Islet precursor cell (in vitro differentiated cells): ENCODE measurements at places on chromosomes 7 and 10.

DNA sequence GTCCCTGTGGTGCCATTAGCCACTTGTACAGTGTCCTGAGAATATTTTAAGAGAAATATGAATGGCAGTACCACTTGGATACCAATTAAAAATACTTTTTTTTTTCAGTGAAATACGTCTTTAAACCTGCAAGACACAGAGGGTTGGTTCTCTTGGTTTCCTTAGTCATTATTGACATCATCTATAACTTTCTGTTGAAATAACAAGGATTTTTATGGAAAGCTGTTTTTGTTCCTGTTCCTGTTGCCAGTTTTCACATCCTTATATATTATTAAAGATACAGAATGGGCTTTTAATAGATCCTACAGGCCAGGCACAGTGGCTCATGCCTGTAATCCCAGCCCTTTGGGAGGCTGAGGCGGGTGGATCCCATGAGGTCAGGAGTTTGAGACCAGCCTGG is 579.9 kb downstream of the AUTS2 start:
- no peak for DNase-seq

DNA sequence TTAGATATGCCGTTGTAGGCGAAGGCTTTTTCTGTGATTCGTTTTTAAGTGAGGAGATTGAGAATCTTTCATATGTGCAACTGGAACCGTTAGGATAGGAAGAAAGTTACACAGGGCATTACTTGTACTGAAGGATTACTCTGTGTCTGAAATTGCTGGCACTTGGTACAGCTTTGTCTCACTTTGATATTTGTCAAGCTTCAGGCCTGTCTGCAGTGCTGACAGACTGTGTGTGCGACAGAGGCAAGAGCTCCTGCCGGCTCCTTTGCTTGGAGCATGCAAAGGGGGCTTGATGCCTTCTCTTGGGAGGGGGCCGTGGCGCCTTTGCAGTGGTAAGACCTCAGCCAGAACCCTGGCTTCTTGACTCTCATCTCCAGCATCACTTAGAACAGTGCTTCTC is 45.8 kb downstream of the CCNY start:
- no peak for DNase-seq

DNA sequence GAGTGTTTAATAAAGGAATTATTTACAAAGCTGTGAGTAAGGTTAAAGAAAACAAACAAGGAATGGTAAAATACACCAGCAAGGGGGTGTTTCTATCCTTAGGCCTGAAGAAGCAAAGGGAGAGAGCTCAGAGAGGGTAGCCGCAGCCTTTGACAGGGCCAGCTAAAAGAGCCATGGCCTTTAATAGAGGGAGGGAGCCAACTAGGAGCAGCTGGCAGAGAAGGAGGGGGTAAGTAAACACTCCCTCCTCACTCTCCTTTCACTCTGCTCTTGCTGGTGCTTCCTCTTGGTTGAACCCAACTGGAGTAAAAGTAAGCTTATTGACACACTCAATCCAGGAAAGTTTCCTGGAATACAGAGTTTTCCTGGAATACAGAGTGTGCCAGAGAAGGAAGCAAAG is 87.5 kb downstream of the CH25H start:
- DNase-seq = no peak

DNA sequence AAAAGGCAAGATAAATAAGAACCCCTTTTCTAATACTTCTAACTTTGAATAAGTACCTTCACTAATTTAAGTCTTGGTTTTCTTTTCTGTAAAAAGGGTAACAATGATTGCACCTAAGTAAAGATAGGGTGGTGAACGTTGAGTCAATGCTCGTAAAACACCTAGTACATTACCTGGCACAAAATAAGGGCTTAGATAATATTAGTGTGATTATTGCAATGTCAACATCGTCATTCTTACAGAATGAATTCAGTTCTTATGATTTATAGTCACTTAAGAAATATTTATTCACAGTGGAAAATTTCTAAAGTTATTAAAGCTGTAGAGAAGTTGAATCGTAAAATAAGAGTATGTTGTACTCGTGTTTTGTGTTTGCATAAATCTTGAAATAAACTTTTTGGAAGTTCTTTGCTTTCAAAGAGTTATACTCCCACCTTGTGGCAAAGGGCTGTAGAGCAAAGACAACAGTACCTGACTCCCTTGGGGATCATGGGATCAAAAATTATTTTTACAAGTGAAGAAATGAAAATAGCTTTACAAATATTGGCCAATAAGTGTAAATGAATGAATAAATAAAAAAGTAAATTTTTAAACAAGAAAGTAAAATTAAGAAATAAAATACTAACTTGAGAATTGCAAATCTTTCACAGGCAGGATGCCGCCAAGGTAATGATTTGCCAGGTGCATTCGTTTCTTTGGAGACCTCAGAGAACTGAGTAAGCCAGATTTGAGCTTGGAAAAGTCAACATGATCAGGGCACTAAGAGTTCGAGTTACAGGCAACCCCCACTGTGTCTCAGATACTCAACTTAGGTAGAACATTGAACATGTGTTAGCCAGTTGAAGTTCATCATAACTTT is 285.8 kb upstream of the CACNA2D1 start:
- DNase-seq = no peak

- no peak for DNase-seq
These were observed 206.3 kb upstream of the PRSS1 start for GRCh38 chr7:142542942-142543341.

DNA sequence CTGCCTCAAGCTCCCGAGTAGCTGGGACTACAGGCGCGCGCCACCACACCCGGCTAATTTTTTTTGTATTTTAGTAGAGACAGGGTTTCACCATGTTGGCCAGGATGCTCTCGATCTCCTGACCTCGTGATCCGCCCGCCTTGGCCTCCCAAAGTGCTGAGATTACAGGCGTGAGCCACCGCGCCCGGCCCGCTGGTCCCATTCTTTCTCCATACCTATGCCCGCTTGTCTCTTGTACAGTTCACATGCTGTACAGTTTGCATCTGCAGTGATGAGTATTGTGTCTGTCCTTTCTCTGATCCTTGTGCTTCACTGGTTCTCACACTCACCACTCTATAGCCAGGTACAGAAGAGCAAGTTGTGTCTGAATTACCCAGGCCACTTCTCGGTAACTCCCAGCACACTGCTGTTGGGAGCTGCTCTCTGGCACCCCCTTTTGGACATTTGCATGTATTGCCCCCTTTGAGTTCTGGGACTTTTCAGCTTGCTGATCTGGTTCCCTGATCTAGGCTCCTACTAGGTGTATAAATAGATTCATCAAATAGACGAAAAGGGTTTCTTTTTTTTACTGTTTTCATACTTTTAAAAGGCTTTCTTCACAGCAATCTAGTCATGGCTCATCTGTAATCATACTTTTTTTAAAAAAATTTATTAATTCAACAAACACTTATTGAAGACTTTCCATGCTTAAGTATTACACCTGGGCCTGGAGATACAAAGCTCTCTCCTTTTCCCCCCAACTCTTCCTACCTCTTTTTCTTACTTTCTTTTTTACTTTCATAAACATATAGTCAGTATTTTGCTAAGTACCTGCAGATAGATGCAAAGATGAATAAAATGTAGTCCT is 53.5 kb downstream of the AOAH start:
- DNase-seq = peak; percentile 79

- DNase-seq = no peak
These were observed 74.6 kb downstream of the WDFY4 start for GRCh38 chr10:48759113-48759901.

DNA sequence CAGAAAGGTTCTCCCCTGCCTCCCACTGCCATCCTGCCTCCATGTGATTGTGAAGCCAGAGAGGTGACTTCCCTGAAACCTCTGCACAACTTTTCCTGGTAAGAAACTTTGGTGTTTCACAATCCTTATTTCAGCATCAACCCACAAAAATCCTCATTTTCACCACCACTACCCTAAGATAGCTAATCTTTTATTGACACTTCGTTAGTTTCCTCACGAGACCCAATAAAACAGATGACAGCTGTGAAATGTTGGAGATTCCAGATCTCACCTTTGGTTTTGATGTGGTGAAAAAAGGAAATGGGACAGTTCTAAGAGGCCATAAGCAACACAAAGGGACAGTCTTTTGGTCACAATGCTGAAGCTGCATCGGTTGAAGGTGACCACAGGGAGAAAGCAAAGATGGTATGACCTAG is 59.9 kb upstream of the TM9SF3 start:
- peak; percentile 14 for DNase-seq
